Neural crest cell (in vitro differentiated cells): ENCODE measurements at places on chromosomes 5 and 9. TPM values are rescaled to one million over a fixed set of nuclear protein-coding genes. Genes with fewer than 3 reads are reported as not detected.

GRCh38 chr5:16661713-16662112 lies 44.9 kb upstream of the RETREG1 start:
- DNase-seq = no peak

The CBY3 gene
- not detected in 2 replicates for total RNA-seq

The FOXD1 gene
- total RNA-seq = 0.28 and 0.39 TPM in 2 replicates

The ENTREP1 gene
- total RNA-seq = 0.36 and 0.44 TPM in 2 replicates

The ANKRD55 gene
- 0.16 TPM in 1 of 2 replicates, not detected in the other for total RNA-seq

The CSF1R gene
- not detected in 2 replicates for total RNA-seq

GRCh38 chr9:2863831-2864230 lies 19.9 kb upstream of the PUM3 start:
- DNase-seq = no peak

DNA sequence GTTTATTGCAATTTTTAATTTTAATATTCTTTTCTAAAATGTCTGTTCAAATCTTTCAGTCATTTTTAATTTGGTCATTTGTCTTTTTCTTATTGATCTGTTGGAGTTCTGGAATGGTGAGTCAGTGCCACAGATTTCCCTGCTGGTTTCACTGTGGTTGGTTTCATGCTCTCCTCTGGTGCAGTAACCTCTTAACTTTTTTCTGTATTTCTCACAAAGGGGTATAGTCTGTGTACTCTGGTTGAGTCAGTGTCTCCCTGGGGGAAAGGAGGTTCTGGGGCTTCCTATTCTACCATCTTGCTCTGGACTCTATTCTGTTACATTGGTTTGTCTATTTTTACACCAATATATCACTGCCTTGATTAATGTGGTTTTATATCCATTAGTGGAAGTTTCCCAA lies 178.8 kb downstream of the CSNK1G3 start:
- no peak for DNase-seq

DNA sequence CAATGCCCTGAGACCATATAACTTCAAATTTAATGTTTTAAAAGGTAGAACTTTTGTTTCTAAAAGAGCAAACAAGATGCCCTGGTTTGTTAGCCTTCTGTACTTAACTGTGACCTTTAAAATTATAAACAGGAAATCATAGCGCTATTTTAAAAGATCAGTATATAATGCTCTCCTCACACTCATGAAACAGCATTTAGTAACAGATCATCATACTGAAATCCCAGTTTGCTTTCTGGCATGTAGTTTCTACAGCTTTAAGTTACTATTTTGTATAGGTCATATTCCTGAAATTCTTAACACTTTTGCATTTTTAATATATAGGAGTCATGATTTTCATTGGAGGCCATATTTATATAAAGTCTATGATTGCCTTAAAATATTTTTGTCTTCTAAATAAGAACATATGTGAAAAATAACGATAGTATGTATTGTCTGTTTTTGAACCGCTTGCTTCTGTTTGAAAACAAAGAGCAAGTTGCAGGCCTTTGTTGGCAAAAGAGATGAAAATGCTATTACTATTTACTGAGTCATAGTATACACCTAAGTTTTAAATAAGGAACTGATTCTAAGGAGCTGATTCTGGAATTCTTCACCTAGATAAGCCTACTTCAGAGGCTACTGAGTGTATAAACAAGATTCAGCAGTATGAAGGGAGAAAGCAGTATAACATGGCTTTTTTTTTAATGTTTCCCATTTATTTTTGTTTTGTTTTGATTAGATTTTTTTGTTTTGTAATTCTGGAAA lies 20.5 kb downstream of the SRFBP1 start:
- DNase-seq = no peak

GRCh38 chr5:9924614-9925013 lies 294.5 kb upstream of the TAS2R1 start:
- DNase-seq = no peak

The CAVIN4 gene
- 7.0 and 7.2 TPM in 2 replicates for total RNA-seq

The EIF4EBP3 gene
- 8.4 and 10.3 TPM in 2 replicates for total RNA-seq

DNA sequence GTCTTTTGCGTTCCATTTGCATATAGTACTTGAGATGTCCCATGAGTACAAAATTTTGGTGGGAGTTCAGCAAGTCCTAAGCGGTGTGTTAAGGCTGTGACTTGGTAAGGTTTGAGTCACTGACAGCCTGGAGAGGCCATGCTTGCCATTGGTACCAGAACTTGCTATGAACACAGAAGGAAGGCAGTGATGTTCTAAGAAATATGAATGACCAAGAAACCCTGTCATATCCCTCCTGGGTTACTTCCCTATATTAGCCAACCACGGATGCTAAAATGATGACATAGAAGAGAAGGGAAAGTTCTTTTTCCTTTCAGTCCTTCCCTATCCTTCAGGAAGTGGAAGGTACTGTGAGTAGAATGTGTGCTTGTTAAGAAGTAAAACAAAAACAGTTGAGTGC lies 136.7 kb downstream of the GCNT1 start:
- no peak for DNase-seq

GRCh38 chr5:60521376-60522291 lies 178.3 kb downstream of the DEPDC1B start:
- no peak for DNase-seq

DNA sequence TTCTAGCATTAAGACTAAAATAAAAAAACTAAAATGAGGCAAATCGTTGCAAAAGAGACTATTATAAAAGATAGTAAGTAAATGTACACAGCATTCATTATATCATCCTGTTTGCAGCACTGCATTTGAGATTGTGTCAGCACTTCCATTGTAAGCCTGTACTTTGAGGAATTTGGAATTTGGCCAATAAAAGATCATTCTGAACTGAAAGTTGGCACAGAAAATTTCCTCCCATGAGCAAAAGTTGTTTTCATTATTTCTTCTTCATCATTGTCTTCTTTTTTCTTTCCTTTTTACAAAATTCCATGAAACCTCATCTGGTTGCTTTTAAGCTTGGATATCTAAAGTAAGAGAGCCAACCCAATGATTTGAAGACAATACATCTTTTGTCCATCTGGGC lies 199.3 kb upstream of the ADAMTSL1 start:
- no peak for DNase-seq

GRCh38 chr5:88732181-88732633 lies 150.8 kb downstream of the MEF2C start:
- DNase-seq = no peak

DNA sequence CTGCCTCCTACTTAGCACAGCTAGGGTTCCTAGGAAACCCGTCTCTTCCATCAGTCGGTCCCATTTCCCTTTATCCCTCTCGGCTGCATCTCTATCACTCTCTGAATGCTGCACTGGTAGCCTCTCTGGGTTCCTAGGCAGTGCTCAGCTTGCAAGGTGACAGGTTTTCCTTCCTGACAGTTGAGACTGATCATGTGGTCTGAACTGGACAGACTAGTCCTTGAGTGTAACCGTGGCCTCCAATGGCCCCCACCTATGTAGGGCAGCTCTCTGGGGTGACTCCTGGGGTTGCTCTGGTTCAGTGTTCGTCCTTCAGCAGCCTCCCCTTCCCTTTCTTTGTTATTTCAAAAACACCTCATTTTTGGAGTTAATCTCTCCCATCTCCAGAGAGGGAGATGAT lies 3.8 kb downstream of the TMEM8B start:
- DNase-seq = no peak

The NUTM2F gene
- total RNA-seq = 0.09 TPM in 1 of 2 replicates, not detected in the other

GRCh38 chr9:105296877-105297287 lies 52.4 kb downstream of the SLC44A1 start:
- no peak for DNase-seq

DNA sequence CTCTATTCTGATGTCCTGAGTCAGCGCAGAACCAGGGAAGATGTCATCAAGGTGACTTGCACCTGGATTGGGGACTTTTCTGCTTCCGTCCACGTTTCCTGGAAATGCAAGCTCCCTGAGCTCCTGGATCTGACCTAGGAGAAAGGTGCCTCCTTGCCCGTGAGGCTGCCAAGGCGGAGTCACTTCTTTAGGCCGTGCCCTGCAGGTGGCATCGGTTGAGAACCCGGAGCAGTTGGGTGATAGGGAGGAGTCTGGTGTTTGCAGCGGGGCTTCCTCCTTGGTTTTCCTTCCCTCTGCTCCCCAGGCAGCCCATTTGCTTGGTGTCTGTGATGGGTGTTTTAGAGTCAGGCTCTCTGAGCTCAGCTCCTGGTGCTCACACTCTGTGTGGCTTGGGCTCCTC lies 15.2 kb downstream of the NANS start:
- no peak for DNase-seq

- DNase-seq = no peak
Observed at GRCh38 chr9:15834541-15834940, 281.7 kb downstream of the CCDC171 start.

The WNT8A gene
- not detected in 2 replicates for total RNA-seq

GRCh38 chr5:55923865-55924500 lies 70.8 kb downstream of the IL6ST start:
- no peak for DNase-seq

The C5orf52 gene
- total RNA-seq = not detected in 2 replicates

DNA sequence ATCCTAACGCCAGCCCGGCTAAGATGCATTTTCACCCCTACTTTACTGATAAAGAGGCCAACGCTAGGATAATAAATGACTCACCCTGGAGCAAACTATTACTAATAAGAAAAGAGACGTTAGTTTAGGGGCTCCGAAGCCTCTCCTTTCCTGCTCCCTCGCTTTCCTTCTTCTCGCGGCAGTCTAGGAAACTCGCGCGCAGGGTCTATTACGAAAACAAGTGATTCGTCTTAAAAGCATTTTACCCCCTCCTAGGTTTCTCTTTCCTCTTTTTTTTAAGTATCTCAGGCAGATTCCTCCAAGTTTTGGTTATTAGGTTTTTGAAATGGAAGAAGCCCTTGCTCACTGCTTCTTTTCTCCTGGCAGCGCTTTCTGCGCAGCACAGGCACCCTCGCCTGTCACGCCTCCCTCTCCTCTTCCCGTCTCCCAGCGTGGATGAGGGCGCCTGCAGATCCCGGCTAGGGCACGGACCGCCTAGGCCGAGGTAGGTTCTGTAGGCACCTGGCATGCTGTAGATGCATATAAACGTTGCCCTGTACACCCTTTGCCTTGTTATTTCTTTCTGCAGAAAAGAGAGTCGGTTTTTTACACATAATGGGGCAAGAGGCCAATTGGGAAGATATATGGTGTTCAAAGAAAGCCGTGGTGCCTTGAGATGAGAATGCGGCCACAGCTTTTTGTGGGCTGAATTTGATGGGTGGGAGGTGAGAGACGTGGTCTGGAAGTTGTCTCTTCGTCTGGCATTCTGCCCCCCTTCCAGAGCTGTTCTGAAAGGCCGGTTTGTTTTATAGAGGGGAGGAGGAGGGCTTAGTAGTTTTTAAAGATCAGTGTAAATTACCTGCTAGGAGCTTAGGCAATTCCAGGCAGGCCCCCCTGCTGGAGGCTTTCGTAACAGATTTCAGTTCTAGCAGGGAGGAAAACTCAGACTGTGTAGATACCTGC lies 983 bp downstream of the GCNT1 start:
- DNase-seq = peak; percentile 4

The SLCO4C1 gene
- total RNA-seq = 3.9 TPM in 2 replicates

GRCh38 chr9:131253891-131254491 lies 22.3 kb downstream of the FAM78A start:
- DNase-seq = no peak

The SLC6A3 gene
- 0.16 and 0.27 TPM in 2 replicates for total RNA-seq

The PALM2AKAP2 gene
- 5.6 and 7.1 TPM in 2 replicates for total RNA-seq

DNA sequence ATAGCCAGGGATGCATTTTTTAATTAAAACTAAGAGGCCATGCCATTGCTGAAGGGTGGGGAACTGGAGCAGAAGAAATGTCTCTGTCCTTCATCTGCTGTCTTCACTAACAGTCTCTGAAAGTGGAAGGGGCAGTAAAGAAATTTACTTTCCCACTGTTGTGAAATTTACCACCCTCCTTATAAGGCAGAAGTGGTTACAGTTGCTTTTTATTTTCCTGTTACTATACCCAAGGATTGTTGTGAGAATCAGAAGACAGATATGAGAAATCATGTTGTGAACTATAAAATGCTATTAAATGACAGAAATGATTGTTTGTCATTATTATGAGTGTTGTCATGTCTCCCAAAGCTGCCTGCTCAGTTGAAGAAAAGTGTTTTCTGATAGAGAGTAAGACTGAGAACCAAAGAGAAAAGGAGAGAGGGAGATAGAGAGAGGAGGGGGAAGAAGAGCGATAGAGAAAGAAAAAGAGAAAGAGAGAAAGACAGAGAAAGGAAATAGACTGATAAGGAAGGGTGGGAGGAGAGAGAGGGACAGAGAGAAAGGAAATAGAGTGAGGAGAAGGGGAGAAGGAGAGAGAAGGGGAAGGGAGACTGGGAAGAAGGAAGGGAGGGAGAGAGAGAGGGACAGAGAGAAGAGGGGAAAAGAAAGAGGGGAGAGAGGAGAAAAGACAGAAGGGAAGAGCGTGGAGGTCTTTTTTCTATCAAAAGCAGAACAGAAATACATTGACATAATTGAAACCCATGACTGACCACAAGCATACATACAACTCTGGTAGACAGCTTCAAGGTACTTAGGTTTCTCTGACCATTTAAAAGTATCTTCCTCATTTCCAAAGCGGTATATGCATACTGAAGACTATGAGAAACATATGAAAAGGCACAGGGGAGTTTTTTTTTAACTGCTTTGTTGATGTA lies 22.5 kb downstream of the SEC61B start:
- DNase-seq = no peak

The OTULINL gene
- 3.4 and 5.3 TPM in 2 replicates for total RNA-seq

- no peak for DNase-seq
Observed at GRCh38 chr5:168451565-168451964, 34.7 kb upstream of the RARS1 start.

GRCh38 chr9:108053555-108054061 lies 564.0 kb upstream of the KLF4 start:
- no peak for DNase-seq

The TAF11L10 gene
- total RNA-seq = not detected in 2 replicates

GRCh38 chr5:137466889-137467288 lies 32.2 kb downstream of the SPOCK1 start:
- DNase-seq = no peak

DNA sequence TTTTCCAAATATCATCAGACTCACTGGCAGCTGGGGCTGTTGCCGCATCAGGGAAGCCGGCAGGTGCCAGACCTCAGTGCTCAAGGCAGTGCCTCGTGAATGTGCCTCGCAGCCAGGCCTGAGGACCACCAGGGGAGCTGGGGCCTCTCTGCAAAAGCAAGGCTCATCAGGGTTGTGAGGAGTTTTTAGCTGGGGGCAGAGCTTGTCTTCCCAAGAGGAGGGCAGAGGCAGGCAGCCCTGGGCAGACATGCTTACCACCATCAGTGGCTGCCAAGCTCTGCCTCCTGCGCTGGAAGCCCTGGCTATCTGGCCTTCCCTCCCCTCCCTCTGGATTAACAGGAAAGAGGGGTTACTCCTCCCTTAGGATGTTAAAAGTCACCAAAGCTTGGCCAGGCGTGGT lies 8.8 kb upstream of the TBC1D9B start:
- no peak for DNase-seq

The PMPCA gene
- total RNA-seq = 82.1 and 86.6 TPM in 2 replicates

- DNase-seq = no peak
Observed at GRCh38 chr5:159227452-159227851, 18.1 kb upstream of the RNF145 start.
